ENCODE measurements at places on chromosomes 12 and 14.

DNA sequence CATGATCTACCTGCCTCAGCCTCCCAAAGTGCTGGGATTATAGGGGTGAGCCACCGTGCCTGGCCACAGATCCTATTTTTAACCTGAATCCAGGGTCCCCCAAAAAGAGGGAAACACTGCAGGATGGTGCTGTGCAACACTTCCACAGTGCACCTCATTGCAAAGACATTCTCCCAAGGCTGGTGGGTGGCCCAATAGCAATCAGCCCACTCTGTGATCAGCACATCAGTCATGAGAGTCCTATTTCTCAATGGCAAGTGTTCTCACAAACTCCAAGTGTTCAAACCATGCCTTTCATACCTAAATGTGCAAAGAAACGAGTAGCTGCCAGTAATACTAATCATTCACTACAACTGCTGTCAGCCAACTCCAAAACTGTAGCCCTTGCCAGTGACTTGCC is 612.9 kb downstream of the CCER1 start:
- DNase-seq, result no peak

GRCh38 chr12:26573225-26573909 is 259.6 kb downstream of the ITPR2 start:
- DNase-seq, result no peak

DNA sequence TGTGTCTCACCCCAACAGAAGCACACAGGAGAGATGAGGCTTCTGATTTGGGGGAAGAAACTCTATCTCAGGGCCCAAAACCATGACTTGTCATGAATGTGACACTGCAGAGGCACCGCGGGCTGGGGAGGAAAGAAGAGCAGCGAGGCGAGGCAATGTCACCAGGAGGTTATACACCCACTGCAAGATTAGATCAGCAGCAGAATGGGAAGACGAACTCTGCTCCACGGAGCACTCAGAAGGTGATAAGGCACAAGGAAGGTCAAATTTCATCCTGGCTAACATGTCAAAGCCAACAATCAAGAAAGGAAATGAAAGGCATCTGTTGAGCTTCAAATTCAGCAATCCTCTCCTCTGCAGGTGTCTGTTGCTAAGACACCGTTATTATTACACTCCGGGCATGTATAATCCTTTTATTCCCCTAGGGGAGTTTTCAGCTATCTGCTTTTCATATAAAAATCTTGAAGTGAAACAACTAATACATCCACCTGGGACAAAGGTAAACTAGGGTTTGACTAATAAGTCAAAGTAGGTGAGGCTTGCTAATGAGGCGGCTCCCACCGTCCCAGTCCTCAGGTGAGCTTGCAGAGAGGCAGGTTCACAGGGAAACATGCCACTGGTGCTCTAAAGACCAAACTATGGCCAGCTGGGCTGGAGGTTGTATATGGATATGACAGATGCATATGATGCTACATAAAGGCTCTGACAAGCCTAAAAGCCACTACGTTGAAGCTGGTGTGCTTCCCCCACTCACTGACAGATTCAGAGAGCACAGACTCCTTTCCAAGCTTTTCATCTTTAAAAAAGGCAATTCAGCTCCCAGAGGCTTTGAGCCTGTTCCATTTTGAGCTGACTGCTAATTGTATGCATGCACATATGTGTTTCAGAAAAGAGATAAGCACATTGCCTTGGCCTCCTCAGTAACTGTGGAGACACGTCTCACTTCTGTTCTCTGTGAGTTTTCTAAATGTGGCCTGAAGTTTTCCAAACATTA is 221.2 kb downstream of the NELL2 start:
- DNase-seq, result no peak

DNA sequence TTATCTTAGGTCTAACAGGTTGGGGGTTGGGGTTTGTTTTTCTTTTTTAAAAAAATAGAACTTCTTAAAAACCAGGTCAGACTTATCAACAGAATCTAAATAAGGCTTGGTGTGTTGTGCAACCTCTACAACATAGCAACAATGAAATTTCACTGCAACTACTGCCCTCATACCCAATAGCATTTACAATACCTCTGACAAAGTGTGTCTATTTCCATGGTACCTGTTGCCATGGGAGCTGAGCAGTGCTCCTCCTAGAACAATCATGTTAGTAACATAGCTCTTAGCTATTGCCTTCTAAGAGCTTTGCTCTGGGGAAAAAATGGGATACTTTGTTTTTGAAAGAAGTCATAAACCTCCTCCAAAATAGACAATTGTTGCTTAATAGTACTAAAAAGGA is 103.3 kb upstream of the CCDC175 start:
- no peak for DNase-seq

- DNase-seq, result no peak
Measured at GRCh38 chr12:58533652-58534051, 386.7 kb downstream of the LRIG3 start.

DNA sequence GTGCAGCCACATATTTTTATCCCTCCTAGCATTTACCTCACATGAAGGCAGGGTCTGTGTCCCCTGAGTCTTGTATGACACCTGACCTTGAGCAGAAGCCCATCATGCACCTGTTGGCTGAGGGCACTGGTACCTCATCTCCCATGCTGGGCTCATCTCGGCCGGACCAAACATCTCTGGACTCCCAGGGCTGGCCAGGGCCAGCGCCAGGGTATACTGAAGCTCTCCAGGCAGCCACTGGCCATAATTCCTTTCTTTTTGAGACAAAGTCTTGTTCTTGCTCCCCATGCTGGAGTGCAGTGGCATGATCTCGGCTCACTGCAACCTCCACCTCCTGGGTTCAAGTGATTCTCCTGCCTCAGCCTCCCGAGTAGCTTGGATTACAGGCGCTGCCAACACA is 22.0 kb downstream of the HVCN1 start:
- no peak for DNase-seq

DNA sequence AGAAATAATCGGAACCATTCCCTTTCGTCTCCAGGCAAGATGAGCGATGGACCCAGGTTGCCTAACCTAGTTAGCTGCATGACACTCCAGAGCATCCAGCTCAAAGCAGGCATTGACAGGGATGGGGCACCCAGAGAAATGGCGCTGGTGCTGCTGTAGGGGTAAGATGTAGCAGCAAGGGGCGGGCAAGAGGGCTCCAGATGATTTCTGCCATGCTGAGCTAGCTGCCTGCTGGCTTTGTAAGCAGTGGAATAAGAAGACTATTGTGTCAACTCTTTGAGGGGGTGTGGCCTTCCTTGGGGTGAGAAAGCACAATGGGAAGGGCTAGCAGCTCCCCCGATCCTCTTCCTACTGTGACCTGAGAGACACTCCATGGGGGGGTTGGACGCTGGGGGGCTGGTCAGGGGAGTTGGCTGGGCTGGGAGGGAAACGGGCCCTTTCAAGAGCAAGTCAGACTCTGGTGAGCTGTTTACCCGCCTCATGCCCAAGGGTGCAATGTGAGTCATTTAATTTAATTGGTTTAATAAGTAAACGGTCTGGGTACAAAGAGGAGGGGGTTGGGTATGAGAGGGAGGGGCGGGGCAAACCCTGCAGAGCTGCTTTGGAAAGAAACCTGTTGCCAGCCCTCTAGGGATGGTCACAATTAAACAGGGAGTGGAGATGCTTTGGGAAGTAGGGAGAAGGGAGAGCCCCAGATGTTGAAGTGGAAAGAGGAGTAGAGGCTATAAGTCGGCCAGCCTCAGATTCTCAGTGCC is 50.5 kb downstream of the B4GALNT3 start:
- DNase-seq, result no peak

DNA sequence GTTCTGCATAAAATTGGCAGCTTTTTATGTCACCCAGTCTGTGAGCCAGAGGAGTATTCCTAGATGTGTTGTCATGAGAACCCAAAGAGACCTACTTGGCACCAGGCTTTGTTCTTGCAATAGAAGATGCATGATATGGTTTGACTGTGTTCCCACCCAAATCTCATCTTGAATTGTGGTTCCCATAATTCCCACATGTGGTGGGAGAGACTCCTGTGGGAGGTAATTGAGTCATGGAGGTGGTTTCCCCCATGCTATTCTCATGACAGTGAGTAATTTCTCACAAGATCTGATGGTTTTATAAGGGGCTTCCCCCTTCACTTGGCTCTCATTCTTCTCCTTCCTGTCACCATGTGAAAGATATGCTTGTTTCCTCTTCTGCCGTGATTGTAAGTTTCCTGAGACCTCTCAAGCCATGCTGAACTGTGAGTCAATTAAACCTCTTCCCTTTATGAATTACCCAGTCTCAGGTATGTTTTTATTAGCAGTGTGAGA is 572.0 kb upstream of the ATP2B1 start:
- DNase-seq, result no peak

DNA sequence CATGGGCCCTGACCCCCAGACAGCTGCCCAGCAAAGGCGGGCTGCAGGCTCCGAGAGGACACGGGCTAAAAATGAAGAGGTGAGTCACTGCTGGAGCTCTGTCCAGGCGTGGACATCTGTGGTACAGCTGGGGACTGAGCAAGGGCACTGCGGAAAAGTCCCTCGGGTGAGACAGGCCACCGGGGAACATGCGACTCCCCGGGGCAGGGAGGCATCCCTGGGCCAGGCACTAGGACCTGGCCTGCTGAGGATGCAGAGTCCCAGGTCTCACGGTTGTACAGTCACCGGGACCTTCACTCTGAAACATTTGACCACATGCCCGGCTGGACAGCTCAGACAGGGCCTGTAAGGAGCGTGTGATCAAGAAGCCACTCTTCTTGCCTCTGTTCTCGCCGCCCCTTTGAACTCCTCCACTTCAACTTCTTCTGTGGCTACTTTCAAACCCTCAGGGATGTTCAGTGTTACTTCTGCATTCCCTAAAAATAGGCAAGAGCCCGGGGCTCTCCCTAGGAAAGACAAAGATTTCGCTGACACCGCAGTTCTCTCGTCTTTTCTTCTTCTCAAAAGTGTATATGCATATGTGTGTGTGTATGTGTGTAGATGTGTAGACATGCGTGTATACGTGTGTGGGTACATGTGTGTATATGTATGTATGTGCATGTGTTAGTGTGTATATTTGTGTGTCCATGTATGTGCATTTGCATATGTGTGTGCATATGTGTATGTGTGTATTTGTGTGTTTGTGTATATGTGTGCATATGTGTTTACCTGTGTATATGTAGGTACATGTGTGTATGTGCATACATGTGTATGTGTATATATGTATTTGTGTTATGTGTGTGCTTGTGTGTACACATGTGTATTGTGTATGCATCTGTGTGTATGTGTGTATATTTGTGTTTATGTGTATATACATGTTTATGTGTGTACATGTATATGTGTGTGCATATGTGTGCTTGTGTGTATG is 5.0 kb upstream of the RFLNA start:
- no peak for DNase-seq

Measured in stimulated activated CD8-positive, alpha-beta memory T cell treated with anti-CD3 and anti-CD28 coated beads, Interleukin-12 subunit alpha, Interleukin-12 subunit beta, amount 100 ng/mL, for 1 hour (primary cell).